ENCODE measurements at places on chromosomes 2 and 18.
A peak's percentile ranks its signal among the peaks of the same experiment; 100 is the strongest.

DNA sequence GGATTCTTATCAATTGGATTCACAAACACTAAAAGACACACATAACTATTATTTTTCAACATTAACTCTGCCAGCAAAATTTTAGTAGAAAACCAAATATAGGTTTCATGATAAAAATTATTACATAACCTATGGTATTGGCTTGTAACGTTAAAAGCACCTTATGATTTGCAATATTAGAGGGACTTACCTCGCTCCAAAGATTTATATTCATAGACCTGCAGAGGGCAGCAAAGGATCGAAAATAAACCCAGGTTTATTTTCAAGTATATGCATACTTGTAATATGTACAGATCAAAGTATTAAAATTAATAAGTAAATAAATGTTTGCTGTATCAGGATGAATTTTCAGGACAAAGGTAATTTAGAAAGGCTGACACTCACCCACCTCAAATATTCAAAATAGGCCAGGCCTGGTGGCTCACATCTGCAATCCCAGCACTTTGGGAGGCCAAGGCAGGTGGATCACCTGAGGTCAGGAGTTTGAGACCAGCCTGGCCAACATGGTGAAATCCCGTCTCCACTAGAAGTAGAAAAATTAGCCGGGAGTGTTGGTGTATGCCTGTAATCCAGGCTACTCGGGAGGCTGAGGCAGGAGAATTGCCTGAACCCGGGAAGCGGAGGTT, 45.3 kb downstream of the LRPPRC start:
- DNase-seq, result peak; percentile 4

DNA sequence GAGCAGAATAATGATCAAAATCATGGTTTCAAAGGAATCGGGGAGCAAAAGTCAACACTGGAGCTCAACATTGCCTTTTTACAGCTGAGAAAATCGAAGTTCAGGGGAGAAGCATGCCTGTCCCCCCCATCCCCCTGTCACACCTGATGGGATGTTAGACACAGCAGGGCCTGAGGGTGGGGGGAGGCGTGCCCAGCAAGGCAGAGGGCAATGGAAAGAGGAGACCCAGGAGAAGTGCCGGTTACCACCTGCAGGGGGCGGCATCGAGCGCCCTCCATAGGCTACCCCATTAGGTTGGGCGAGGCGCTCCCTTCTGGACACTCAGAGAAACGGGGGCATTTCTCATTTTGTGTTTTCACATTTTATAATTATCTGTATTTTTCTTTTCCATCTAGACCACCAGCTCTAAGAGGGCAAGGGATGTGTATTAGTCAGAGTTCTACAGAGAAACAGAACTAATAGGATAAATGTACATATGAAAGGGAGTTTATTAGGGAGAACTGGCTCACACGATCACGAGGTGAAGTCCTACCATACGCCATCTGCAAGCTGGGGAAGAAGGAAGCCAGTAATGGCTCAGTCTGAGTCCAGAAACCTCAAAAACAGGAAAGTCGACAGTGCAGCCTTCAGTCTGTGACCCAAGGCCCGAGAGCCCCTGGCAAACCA, 271.3 kb downstream of the LRATD1 start:
- peak; percentile 79 for DNase-seq

DNA sequence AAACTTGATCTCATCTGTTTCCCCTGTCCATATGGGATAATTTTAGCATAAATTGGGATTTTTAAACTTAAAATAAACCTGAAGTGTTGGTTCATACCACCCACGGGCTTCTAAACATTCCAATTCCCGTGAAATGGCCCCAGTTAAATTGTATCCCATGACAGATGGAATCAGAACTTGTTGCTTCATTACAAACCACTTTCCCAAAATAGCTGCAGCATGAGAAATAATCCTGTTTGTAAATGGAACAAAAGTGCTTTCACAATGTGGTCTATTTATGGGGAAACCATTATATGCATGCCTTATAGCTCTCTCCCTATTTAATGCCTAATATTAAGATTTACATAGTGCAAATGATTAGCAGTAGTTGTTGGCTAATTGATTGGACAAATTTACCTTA, 15.9 kb downstream of the SCG2 start:
- DNase-seq, result no peak

DNA sequence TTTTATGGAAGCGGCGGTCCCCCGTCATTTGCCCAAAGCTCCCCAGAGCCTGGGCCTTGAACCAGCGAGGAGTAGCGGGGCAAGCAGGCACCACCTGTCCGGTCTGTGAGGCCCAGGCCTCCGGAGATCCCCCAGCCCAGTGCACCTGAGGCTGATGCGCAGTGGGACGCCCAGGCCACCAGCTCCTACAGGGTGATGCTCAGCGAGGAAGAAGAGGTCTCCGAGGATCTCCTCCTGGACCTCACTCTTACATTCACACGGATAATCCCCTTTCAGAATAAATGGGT, 220.2 kb downstream of the NDUFA10 start:
- DNase-seq, result no peak

GRCh38 chr18:22311301-22311700, 106.4 kb downstream of the CTAGE1 start:
- DNase-seq, result no peak

DNA sequence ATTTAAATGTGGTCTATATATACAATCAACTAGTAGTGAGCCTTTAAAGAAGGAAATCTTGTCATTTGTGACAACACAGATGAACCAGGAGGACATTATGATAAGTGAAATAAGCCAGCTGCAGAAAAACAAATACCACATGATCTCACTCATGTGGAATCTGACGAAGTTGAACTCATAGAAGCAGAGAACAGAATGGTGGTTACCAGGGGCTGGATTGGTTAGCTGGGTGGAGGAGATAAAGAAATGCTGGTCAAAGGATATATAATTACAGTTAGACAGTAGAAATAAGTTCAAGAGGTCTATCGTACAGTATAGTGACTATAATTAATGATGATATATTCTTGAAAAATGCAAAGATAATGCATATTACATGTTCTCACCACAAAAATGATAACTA, 267.9 kb downstream of the FBXO15 start:
- no peak for DNase-seq

- DNase-seq, result no peak
These were observed 1.1 kb upstream of the MBOAT2 start for GRCh38 chr2:9004338-9005204.

DNA sequence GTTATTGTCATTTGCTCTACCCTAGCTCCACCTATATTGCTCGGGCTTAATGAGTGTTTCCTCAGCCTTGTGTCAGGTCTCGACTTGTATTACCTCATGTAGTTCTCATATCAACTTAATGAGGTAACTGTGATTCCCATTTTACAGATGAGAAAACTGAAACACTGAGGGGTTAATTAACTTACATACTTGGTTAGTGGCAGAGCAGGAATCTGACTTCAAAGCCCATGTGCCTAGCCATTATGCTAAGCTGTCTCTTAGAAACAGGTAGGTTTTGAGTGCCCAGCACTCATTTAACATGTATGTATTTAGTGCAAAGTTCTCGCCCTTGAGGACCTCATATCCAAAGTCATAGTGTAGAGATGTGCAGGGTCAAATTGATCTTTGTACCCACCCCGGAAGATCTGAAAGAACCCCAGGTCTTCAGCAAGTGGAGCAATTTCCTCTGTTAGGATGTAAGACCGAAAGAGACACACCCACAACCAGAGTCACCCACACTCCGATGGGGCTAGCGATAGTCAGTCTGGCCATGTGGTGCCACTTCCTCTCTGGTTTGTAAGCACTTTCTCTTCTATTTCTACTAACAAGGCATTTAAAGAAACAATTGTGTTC, 121.0 kb upstream of the SLC39A10 start:
- peak; percentile 90 for DNase-seq

DNA sequence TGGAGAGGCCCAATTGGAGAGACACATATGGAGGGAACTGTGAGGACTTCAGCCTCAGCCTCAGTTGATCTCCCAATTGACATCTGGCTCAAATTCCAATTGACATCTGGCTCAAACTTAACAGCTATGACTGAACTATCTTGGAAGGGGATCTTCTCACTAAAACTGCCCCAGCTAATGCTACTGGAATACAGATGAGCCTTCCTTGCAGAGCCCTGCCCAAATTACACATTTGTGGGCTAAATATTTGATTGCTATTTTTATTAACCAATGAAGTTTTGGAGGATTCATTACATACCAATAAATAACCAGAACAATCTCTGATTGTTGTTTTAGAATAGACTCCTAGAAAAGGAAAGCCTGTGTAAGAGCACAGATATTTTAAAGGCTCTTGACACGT, 189.0 kb upstream of the THUMPD2 start:
- DNase-seq, result no peak

- no peak for DNase-seq
These were observed 7.0 kb downstream of the ADRA2B start for GRCh38 chr2:96109361-96109680.

- DNase-seq, result no peak
These were observed 90.0 kb downstream of the ZCCHC2 start for GRCh38 chr18:62612776-62613175.

- DNase-seq, result no peak
These were observed 102.8 kb downstream of the PXDN start for GRCh38 chr2:1641523-1641922.

GRCh38 chr2:49831698-49832367, 677.5 kb upstream of the FSHR start:
- no peak for DNase-seq

Data from activated CD8-positive, alpha-beta T cell treated with anti-CD3 and anti-CD28 coated beads for 36 hours (primary cell).